ENCODE measurements at places on chromosomes 2 and 18. TPM values are rescaled to one million over a fixed set of nuclear protein-coding genes. Genes with fewer than 3 reads are reported as not detected.

Gene OTOF
- not detected for total RNA-seq

Gene TRPM8
- total RNA-seq, result not detected

Gene IL36G
- not detected for total RNA-seq

Gene TMEM200C
- 1.5 TPM for total RNA-seq

Gene MAP2
- total RNA-seq, result 4.9 TPM

Gene ZCCHC2
- 2.5 TPM for total RNA-seq

Gene LONRF2
- under 0.01 TPM for total RNA-seq

Gene REG3A
- total RNA-seq, result not detected

Gene PID1
- 5.9 TPM for total RNA-seq

Gene PRADC1
- total RNA-seq, result 34.5 TPM

Gene GALR1
- total RNA-seq, result not detected

Gene CRYGB
- total RNA-seq, result not detected

Gene C2orf15
- total RNA-seq, result not detected

Gene IL1F10
- not detected for total RNA-seq

Gene MORN2
- total RNA-seq, result 27.9 TPM

Gene WDR75
- 34.2 TPM for total RNA-seq

Gene ADRA2B
- total RNA-seq, result not detected

Gene PLCL1
- 0.17 TPM for total RNA-seq

Gene ZNF514
- 5.5 TPM for total RNA-seq
